Fibroblast of skin of right biceps (primary cell): ENCODE measurements at places on chromosomes 4 and X.

- DNase-seq, result no peak
These were observed 484.7 kb downstream of the PCDH7 start for GRCh38 chr4:31204874-31205273.

DNA sequence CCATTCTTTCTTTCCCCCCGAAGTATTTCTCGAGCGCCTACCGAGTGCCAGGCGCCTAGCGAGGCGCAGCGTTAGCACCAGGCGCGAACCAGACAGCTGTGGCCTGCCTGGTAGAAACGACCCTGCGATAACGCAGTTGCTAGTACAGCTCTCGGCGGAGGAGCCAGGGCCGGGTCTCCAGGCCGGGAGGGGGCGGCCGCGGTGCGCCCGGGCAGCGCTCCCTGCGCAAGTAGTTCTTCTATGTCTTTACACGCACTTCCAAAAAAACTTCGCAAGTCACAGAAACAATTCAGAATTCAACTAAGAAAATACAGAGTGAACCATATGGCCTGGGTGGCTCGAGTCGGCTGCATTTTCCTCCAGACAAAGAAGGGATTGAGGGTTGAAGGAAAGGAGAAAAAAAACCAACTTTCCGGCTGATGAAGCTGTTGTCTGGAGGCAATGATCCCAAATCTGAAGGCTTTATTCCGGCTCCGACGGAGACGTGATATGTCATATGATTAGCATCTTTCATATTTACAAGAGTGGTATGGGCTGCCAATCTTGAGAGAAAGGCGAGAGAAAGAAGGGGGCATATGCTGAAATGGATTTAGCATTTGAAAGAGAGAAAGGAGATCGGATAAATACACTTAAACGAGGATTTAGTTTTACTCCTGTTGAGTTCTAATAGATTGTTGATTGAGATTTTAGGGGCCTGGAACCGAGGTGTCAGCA is 7.2 kb upstream of the NEUROG2 start:
- peak; percentile 49 for DNase-seq

DNA sequence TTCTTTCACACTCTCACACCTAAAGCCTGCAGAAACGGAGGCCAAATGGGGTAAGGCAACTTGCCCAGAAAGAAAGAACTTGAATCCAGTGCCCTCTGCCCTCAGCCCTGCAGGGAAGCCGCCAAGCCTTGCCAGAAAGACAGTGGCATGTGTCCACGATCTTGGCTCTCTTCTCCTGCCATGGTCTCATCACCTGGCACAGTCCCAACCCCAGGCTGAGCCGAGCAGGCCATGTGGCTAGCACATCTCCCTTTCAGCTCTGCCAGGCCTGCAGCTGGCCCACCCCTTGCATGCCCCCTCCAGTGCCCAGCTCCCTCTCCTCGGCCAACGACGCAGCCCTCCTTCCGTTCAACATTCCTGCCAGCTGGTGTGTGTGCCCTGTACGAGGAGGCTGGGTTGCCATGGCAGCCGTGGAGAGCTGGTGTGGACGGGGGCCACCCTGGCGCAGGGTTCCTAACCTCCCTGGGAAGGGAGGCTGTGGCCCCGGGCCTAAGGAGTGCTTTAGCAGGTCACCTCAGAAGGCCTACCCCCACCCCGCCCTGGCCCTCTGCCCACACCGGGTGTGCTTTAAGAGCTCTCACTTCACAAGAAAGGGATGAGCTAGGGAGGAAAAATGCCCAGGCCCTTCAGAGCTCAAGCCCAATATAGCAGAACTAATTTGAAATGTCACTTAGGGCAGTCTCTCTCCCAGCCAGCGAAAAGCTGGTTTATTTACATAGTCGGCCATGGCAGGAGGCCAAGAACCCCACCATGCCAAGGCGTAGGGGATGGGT is 73.0 kb upstream of the PJA1 start:
- no peak for DNase-seq

- DNase-seq, result peak; percentile 8
These were observed 525.9 kb upstream of the ZFP42 start for GRCh38 chr4:187469627-187470026.

DNA sequence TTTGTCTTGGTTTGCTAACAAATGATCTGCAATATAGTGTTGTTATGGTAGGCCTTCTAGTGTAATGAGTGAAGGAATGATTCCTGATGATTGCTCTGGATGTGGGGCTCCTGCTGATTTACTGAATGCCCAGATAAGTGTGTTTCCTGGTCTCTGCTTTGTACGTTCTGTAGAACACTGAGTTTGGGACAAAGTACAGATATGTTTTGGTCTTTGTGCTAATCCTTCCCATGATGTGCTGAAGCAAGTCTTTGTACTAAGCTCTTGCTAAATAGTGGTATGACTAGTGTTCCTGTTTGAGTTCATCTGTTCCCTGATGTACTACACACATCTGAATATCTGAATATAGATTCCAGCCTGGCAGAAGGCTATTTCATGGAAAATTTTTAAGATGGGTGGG is 36.9 kb upstream of the XIAP start:
- DNase-seq, result no peak

GRCh38 chrX:9927698-9928482 is 39.3 kb upstream of the CLDN34 start:
- no peak for DNase-seq

DNA sequence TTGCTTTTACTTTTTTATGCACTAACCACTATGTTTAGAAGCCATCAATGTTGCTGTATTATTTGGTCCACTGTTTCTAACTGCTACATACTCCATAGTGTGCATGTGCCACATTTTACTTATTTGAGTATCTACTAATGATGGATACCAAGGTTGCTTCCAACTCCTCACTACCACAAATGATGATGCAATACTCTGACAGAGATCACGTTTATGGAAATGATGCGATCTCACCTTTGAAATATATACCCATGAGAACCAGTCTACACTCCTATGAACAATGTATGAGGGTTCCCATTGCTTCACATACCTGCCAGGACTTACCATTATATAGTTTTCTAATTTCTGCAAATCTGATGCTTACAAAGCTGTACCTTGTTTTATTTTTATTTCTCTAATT is 44.2 kb downstream of the HUWE1 start:
- no peak for DNase-seq

DNA sequence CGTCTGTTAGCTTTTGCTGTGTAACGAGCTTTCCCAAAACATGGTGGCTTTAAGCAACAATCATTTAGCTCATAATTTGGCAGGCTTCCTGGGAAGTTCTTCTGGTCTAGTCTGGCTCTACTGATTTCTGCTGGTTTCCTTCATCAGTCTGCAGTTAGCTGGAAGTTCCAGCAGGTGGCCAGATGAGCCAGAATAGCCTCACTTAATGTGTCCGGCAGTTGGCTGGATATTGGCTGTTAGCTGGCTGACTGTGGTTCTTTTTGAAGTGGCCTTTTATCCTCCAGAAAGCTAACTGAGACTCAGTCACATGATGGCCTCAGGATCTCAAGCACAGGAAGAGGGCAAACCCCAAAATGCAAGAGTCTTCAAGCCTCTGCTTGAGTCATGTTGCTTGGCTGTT is 34.9 kb downstream of the FTHL17 start:
- DNase-seq, result peak; percentile 35

DNA sequence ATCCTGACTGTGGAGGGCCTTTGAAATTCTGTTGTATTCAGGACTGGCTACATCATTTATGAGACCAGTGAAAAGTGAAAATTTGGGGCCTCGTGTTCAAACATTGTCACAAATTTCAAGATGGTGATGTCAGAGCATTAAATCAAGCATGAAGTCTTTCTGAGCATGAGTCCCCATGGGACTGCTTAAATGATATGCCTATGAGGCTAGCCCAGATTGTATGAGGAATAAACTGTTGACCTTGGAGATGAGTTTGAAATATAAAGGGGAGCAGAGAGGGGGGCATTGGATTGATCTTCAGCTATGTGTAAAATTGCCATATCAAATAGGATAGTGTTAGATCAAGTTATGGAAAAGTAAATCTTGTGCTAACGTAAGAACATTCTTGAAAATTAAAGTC is 230.0 kb downstream of the SPANXN3 start:
- DNase-seq, result no peak

DNA sequence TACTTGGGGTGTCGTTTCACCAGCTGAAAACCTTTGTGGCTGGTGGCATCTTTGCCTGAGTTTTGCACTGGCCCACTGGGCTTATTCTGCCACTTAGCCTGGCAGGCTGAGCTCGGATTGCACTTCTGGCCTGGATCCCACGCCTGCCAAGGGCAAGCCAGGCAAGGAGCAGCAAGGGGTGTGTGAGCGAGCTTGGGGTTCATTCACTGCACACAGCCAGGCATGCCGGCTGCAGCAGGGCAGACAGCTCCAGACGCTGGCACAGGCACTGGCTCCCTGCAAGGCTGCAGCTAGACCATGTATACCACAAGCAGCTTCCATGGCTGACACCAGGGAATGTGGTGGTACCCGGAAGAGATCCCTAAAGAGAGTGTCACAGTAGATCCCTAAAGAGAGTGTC is 476.3 kb downstream of the EPHA5 start:
- DNase-seq, result no peak

- DNase-seq, result peak; percentile 60
These were observed 1682.3 kb upstream of the TENM3 start for GRCh38 chr4:180560896-180561295.

GRCh38 chrX:6777238-6778002 is 242.5 kb upstream of the VCX3A start:
- no peak for DNase-seq

- DNase-seq, result no peak
These were observed 1.4 kb downstream of the BEX5 start for GRCh38 chrX:102154218-102154860.

DNA sequence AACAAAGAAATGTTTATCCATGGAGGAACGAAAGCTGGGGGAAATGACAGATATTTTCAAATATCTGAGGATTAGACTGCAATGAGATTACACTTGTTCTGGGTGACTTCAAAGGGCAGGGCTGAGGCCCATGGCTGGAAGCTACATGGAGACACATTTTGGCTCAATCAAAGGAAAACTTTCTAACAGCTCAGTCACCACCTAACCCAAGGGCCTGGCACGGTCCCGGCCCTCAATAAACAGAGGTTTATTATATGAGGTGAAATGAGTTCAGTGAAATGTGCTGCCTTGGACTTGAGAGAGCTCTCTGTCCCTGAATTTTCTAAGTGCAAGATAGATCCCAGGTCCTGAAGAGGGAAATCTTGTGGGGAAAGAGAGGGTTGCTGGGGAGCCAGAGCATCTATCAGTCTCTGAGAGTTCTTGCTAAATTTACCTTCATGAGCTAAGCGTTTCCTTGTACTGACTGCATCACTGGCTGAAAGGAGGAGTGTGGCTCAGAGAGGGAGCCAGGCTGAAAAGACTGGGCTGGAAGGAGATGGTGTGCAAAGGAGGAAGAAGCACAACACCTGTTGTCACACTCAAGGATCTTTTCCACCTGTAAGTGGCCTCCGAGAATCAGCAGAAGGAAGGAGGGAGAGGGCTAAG is 2.0 kb upstream of the RIPPLY1 start:
- DNase-seq, result no peak

DNA sequence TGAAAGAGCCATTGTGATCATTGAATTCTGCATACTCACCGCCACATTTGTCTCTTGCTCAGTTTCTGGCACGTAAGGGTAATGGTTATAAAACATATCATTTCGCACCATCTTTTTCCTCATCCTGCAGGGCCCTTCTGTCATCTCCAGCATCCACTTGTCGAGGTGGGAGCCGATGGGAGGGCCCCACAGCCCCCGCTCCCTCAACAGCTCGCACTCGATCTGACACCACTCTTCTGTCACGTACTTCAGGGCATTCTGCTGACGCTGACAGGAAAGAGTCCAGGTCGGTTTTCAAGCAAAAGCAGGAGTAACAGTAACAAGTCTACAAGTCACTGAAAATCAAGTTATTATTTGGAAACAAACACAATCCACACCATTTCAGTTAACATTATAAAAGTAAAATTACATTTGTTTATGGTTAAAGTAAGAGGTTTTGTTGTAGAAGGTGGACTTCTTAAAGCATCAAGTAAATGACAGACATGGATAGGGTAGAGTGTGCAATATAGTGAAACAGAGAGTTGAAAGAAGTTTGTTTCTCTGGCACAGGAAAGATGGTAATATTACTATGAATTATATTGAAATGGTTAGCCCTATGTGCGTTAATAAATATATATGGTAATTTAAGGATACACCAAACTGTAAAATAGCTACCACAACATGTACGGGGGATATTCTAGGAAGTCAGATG is 150.6 kb downstream of the CDS1 start:
- DNase-seq, result no peak

GRCh38 chr4:135434936-135435335 is 1233.3 kb upstream of the PABPC4L start:
- DNase-seq, result no peak

- DNase-seq, result no peak
These were observed 9.9 kb downstream of the PRDM8 start for GRCh38 chr4:80207172-80207583.

DNA sequence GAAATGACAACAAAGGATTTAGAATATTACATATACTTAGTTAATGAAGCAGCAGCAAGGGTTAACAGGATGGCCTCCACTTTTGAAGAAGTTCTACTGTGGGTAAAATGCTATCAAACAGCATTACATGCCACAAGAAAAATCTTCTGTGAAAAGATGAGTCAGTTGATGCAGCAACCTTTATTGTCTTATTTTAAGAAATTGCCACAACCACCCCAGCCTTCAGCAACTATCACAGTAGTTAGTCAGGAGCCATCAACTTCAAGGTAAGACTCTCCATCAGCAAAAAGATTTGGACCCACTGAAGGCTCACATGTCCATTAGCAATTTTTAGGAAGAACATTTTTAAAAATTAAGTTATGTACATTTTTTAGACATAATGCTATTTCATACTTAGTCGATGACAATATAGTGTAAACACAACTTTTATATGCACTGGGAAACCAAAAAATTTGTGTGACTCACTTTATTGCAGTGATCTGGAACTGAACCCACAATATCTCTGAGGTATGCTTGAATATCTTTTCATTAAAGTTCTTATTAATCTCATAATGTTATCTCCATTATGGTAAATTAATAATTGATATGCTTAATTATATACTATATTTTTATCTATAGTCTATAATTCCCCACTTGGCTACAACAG is 81.2 kb downstream of the SPCS3 start:
- DNase-seq, result peak; percentile 90

DNA sequence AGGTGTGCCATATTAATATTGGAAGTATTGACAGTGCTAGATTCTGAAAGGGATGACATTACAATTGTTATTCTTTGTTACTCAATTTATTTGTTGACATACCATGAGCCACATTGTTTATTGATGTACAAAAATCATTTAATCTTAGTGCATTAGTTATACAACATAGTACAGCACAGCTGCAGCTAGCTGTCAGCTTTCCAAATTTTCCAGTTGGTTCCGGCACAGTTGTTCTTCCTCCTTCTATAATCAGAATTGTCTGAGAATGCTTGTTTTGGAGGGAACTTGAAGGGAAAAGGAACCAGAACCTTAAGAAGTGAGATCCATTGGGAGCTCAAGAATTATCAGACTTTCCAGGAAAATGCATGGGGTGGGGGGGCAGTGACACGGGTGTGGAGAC is 281.4 kb downstream of the ZIC3 start:
- no peak for DNase-seq
